Heart right ventricle (tissue), 16 donors: ENCODE measurements at places on chromosomes 16 and 17.

DNA sequence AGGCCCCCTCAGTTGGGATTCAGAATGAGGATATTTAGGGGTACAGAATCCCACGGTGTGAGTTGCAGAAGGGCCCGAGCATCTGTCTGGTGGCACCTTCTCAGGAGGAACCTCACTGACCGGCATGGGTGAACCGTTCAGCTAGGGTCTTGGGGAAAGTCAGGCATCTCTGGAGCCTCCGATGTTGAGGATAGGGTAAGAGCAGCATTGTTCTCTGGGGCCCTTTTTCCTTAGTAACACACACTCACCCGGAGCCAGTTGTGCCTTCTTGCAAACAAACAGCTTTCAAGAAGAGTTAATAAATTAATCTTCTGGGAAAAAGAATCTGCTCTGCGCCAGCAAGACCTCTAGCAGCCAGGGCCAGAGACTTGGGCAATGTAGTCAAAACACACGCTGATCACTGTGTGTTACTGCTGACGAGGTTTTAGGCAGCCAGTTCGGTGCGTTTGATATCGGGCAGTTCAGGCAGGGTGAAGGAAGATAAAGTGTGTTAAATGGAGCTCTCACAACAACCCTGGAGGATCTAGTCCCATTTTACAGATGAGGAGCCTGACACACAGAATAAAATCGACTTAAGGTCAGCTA lies 48.9 kb downstream of the MSI2 start:
- DNase-seq: no peak

GRCh38 chr17:15946611-15947120 lies 1.7 kb downstream of the ADORA2B start:
- no peak for DNase-seq

DNA sequence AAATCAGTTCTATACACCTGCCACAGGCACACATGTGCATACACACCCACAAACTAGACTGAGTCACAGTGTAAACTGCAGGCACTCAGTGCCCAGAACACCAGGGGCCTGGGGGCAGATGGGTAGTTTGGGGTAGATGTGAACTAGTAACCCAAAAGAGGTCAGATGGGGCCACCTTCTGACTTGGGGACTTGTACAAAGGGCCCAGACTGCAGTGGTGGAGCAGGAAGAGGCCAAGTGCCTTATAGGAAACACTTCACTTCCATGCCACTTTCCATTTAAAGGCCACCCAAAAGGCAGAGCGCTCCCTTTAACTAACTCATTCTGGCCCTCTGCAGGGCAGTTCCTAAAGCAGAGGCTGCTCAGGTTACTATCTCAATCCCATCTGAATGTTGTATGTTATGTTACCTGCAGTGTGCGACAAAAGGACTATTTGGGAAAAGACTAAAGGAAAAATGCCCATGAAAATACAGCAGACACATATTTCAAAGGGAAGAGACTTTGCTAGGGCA lies 27.8 kb upstream of the ERN1 start:
- DNase-seq: no peak

GRCh38 chr17:958712-959451 lies 20.7 kb downstream of the NXN start:
- no peak for DNase-seq

DNA sequence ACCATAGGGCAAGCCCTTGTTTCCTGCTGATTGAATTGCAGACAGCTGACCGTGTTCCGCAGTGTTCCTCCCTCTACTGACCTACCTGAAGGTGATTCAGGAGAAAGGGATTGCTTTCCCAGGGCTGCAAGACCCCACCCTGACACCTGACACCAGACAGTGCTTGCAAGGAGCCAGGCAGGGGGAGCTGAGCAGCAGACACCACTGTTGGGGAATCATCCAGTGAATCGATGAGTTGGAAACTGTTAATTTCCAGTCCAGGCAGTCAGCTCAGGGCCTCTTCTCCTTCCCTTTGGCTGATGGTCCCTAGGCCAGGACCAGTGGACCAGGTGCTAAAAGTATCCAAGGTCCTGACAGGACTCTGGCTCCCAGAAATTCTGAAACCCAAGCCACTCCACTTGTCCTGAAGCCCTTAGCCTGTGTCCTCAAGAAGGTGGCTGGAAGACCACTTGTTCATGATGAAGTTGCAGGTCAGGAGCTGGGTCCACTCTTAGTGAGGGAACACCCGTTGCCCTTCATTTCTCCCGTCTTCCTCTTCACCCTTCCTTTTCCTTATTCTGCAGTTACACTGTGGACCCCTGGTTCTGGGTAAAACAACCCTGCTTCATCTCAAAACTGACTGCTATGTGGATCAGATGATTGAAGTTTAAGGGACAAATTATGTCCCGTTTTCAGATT lies 9.5 kb upstream of the UNK start:
- no peak for DNase-seq

GRCh38 chr16:745739-746138 lies 4.9 kb upstream of the CIAO3 start:
- no peak for DNase-seq

GRCh38 chr16:1326391-1326790 lies 7.1 kb upstream of the BAIAP3 start:
- DNase-seq: no peak

DNA sequence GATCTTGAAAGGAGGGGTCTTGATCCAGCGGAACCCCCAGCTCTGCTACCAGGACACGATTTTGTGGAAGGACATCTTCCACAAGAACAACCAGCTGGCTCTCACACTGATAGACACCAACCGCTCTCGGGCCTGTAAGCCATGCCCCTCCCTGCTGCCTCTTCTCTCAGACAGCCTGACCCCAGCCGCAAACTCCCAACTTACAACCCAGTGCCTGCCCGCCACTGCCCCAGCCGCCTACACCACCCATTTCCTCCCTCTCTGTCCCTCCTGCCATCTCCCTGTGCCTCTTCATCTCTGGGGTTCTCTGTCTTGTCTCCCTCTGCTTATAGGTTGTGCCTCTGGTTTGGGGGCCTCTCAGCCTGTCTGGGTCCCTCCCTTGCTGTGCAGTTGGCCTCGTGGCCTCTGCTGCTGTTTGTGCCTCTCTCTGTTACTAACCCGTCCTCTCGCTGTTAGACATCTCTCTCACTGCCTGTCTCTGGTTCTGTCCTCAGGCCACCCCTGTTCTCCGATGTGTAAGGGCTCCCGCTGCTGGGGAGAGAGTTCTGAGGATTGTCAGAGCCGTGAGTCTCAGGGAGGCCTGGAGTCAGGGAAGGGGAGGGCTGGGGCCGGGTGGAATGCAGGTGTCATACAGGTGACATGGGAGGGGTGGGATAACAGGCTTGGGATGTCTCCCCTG lies 9.6 kb downstream of the ERBB2 start:
- DNase-seq: no peak

GRCh38 chr17:30413109-30413508 lies 34.4 kb downstream of the CPD start:
- DNase-seq: no peak

DNA sequence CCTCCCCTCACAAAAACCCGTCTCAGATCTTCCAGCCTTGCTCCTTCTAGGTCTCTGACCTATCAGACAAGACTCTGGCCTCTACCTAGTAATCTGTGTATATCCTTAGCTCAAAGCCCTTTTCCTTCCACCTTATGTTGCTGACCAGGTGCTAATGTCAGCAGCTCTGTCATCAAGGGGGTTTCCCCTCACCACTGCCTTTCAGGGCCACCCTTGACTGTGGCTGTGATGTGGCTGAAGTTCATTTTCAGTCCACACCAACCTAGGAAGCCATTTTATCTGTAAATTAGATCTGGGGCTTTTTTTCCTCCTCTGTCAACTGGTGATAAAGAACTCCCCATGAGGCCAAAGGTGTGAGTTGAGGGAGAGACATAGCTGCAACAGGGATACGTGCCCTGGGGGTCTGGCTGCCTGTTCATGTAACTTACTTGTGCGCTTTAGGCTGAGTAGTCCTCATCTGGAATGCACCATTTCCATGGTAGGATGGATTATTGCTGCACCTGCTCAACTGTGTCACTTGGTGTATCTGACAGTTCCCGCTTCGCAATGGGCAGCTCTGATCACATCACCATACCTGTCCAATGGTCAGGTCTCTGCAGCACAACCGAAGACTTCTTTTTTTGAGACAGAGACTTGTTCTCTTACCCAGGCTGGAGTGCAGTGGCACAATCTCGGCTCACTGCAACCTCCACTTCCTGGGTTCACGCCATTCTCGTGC lies 14.7 kb upstream of the RUNDC3A start:
- no peak for DNase-seq

- DNase-seq: no peak
These were observed 32.1 kb downstream of the JPH3 start for GRCh38 chr16:87634411-87634810.

DNA sequence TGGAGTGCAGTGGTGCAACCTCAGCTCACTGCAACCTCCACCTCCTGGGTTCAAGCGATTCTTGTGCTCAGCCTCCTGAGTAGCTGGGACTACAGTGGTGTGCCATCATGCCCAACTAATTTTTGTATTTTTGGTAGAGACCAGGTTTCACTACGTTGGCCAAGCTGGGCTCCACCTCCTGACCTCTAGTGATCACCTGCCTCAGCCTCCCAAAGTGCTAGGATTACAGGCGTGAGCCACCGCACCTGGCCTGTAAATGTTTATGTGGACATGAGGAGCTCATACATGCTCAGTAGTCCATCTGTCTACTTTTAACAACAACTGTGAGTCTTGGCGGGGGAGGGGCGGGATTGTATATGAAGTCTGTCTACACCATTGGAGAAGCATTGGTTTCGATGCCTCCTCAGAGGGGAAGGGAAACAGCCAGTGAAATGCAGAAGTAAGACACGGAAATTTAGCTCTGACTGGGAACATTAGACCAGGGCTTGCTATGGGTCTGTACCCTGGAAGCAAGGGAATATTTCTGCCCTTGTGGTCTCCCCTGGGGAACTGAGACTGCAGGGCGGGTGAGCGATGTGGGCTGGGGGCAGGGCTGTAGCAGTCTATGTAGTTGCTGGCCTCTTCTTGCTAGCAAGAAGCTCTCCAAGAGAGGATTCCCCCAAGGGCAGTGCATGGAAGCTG lies 9.3 kb downstream of the NUBP1 start:
- DNase-seq: peak; percentile 49

- DNase-seq: no peak
These were observed 137.2 kb downstream of the C16orf78 start for GRCh38 chr16:49510654-49511305.

GRCh38 chr17:34156401-34156740 lies 98.7 kb upstream of the CCL2 start:
- DNase-seq: no peak

GRCh38 chr16:3640207-3640606 lies 14.3 kb upstream of the DNASE1 start:
- DNase-seq: no peak

DNA sequence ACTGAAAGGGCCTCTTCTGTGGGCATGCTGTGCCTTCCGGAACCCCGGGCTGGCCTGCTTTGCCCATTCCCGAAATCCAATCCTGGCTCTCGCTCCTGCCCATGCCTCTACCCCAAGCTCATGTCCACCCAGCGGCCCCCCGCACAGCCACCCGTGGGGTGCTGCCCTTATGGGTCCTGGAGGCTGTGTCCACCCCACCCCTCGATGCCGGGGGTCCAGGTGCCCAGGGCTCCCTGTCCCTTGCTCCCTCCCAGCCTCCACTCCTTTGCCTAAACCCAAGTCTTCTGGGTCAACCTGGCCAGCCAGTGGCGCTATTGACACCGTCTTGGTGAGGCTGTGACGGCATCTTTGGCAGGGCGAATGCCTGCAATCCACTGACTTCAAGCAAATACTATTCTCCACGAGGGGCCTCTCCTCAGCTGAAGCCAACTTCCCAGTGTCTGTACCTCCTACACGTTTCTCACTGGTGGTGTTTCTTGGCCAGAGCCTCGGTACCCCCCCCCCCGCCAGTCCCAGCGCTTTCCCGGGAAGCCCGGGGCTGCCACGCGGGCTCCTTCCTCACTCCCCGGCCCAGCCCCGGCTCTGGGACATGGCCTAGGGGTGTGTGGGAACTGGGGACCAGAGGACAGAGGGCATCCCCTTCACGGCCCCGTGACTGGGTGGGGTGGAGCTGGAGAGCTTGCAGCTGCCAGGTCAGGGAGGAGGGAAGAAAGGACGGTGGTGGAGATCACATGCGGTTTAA lies 12.2 kb upstream of the DUS1L start:
- DNase-seq: no peak

- DNase-seq: peak; percentile 55
These were observed 29.3 kb downstream of the TK2 start for GRCh38 chr16:66520406-66521170.

GRCh38 chr17:5759501-5759925 lies 175.2 kb upstream of the NLRP1 start:
- DNase-seq: peak; percentile 10

DNA sequence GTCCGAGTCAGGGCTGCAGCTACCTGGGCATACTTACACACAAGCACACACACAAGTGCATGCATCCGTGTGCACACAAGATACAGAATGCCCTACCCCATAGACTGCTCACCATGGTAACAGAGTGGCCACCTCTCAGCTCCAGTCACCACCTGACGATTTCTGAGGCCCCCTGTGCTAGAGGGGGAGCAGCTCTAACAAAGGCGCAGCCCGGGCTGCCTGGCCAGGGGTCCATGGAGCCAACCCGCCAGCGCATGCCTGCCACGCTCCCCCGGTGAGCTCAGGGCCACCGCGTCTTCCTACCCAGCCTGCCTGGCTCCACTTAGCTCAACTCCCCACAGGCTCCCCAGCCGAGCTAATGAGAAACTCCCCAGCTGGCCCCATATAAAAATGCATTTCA lies 75.5 kb downstream of the ZNF423 start:
- DNase-seq: no peak

DNA sequence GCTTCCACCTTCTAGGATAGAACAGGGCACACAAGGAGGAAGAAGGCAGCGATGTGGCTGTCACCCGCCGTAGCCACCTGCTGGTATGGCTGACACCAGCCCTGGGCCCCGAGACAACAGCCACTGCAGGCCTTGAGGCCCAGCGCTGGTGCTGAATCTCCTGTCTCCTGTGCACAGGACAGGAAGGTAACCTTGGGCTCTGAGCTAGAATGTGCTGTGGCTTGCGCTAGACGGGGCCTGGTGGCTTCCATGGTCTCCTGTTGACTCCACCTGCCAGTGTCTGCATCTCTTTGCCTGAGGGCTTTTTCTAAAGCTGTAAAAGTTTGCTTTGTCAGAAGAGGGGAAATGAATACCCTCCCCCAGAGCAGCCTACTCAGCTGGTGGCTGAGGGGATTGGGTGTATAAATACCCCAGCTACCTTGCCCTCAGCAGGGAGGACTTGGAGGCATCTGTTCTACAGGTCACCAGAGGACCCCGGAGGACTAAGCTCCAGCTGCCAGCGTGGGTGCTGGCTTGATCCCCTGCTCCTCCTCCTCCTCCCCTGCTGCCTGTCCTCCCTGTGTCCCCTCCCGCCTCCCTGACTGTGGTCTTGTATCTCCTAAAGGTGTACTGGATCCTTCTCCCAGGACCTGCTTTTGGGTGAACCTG lies 76.1 kb upstream of the SDK2 start:
- no peak for DNase-seq
